Amniotic epithelial cell (primary cell): ENCODE measurements at places on chromosomes 5 and 9.
A peak's percentile ranks its signal among the peaks of the same experiment; 100 is the strongest.

DNA sequence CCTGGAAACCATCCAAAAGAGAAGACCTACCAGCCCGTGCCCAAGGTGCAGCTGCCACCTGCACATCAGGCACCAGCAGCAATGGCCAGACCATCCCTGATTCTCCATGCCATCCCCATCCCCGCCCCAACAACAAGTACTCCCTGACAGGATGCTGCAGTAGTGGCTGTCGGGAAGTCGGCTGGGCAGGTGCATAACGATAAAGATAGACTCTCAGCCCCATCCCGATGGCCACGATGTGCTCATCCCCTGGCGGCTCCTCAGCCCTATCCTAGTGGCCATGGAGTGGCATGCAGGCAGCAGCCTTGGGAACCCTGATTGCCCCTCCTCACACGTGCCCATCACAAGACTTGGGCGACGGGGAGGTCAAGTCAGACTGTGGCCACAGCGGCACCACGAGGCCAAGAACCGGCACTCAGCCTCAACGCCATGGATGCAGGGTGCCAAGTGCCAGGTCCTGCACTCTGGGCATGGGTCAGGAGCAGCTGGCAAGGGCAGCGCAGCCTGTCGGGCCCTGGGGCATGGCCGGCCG is 368.8 kb upstream of the SPATA31A5 start:
- no peak for DNase-seq

GRCh38 chr5:38018016-38018415 is 178.2 kb upstream of the GDNF start:
- DNase-seq = no peak

GRCh38 chr5:139579-140442 is 47.8 kb downstream of the PLEKHG4B start:
- DNase-seq = no peak

GRCh38 chr5:161410640-161411039 is 135.9 kb downstream of the GABRB2 start:
- no peak for DNase-seq

DNA sequence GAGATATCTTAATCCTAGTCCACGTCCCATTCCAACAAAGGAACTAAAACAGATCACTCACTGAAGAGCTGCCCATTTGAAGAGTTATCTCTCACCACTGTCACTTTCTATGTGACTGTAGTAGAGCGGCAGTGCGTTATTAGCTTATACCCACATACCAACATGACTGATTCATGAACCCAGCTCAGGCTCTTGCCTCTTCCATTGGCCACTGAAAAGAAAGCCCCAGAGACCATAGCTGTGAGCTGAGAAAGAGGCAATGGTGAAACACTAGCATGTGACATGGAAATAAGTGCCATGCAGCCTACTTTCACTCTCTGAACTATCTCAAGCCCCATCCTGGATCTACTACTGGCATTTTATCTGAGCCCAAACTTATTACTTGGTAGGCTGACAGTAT is 151.7 kb upstream of the MOCS2 start:
- DNase-seq = no peak

GRCh38 chr9:13932528-13933267 is 381.2 kb downstream of the NFIB start:
- no peak for DNase-seq

DNA sequence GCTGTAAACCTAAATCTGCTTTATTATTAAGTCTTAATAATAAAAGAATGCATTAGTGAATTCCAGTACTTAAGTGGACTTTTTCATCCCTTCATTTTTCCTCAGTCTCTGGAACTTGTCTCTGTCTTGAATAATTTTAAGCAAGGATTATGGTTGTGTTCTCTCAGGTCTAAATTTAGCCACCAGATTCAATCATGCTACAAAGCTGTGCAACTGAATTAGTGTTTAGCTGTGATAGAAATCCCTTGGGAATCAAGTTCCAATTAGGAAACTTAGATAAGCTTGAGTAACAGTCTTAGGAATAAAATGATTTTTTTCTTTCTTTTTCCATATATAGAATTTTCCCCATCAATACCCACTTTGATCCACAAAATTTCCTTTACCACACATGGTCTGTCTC is 104.3 kb downstream of the PLPPR1 start:
- DNase-seq = no peak

DNA sequence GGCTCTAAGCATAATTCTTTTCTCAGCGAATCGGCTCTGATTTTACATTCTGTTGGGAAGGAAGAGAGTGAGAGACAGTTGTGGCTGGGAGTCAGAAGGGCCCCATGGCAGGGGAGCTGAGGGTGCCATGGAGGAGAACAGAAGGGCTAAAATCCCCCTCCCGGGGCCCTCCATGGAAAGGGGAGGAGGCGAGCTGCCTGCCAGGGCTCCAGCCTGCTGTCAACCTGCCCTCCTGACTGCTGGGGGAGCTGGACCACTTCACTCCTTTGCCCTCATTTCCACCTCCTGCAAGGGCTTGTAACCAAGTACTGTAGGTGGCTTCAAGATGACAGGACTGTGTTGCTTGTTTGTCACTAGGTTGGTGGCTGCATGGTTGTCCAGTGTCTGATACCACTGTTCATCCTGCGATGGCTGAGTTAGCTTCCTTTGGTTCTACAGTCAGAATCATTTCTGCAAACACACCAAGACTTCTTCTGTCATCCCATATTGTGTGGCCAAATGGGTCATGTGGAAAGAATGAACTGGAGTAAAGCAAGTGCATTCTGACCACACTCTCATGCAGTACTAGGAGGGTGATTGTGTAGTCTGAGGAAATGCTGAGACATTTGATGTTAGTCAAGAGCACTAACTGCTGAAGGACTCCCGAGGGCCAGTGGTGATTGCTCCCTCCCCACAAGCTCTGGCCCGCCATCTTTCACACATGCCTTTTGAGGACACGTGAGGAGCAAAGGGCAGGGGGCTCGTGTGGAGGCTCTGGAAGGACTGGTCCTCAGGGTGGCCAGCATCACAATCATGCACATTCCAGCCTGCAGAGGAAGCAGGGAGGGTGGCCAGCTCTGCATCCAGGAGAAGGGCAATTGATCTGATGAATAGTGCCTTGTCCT is 307.2 kb downstream of the GADD45G start:
- peak; percentile 6 for DNase-seq

DNA sequence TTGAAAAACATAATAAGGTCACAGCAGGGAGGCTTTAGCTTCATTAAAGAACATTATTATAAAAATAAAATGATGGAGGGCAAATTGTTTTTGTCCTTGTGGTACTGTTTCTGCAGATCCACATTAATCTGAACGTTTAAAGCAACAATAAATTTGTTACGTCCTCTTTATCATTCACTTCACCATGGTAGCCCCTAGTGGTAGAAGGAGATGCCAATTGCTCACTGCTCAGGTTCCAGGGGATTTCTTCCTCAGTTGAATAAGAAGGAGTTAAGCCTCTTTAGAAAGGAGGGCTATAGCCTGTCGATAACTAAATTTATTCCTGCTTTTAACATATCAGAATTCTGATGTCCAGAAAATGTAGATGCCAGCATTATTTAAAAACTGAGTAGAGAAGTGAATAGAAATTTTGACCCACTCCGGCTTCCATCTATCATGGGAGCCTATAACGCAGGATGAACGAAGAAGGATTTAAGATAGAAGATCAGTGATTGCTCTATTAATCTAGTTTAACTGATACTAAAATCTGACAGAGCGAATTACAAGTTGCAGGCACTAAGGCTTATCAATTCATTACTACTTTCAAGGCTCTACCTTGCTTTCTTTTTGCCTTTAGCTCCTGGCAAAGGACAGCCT is 692.3 kb downstream of the PTPRD start:
- DNase-seq = no peak
